SK-MEL-5 (cell line): ENCODE measurements at places on chromosomes 11 and 22. TPM values are rescaled to one million over a fixed set of nuclear protein-coding genes. Genes with fewer than 3 reads are reported as not detected.

- DNase-seq: no peak
Measured at GRCh38 chr22:30246814-30247376, 336 bp upstream of the LIF start.

DNA sequence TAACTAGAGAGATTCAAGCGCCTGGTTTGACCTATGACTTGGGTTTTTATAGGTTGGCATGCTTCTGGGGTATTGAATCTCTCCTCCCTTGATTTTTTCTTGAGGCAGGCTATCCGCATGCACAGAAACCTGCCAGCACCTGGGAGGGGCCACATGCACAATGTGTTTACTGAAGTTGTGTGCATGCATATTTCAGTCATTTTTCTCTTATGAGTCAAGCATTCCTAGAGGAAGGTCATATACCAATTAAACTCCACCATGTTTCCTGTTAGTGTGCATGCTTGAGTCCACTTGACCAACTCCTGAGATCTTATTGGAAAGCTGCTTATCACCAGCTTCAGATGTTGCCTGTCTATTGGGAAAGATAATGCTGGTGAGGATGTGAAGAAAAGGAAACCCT, 1718.4 kb downstream of the LRRC4C start:
- DNase-seq: no peak

The HORMAD2 gene
- total RNA-seq: not detected in 2 replicates

GRCh38 chr22:23062616-23063538, 7.4 kb upstream of the GNAZ start:
- no peak for DNase-seq

The TSSK2 gene
- not detected in 2 replicates for total RNA-seq

DNA sequence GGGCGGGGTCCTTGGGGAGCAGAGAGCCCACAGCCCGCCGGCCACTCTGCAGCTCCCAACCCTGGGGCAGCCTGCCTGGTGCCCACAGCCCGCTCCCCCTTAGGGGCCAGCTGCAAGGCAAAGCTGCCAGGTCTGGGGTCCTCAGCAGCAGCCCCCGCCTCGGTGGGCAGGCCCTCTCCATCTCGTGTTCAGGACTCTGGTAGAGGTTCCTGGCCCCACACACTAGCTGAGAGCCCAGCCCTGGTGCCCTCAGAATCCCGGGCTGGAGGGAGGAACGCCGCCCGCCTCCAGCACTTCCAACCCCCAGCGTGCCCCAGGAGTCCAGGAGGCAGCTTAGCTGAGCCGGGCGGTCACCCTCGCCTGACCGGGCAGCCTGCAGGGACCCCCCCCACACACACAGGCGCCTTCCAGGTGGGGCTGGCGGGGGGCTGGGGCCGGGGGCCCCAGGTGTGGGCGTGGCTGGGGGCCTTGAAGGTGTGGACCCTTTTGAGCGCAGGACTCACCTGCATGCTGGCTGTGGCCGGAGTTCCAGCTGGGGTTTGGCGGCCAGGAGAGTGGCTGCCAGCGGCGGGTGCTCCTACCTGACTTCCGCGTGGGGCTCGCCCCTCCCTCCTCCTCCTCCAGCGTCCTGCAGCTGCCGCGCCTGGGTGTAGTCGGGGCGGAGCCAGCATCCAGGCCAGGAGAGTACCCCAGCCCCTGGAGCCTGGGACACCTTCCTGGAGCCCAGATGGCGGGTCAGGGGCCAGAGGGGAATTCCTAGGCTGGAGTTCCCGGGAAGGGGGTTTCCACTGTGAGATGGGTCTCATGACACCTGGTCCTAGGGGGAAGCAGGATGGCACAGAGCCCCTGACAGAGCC, at the start of gene ANO9:
ANO9 (minus strand) TSS at position 594 of the 857 bp plus-strand sequence; CDS start at position 509, 85 bp downstream.
- no peak for DNase-seq

GRCh38 chr11:9732453-9732852, 68.6 kb downstream of the SWAP70 start:
- no peak for DNase-seq

DNA sequence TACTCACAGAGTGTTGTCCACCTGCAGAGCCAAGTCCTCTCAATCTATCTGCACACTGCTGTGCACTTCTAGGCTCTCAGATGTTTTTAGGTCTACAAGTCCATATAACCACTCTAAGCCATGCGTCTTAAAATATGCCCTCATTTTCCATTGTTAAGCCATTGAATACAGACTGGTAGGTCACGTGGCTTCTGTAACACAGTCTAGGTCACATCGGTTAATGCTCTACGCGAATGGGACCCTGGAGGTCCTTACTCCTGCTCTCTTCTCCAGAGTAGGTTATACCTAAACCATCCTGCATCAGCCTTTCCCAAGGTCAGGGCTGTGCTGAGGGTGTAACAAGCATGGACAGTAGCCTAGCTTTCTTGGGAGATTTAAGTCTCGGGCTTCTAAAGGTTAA, 819 bp downstream of the JAML start:
- DNase-seq: no peak

- no peak for DNase-seq
Measured at GRCh38 chr11:7645206-7645605, 28.1 kb downstream of the CYB5R2 start.

DNA sequence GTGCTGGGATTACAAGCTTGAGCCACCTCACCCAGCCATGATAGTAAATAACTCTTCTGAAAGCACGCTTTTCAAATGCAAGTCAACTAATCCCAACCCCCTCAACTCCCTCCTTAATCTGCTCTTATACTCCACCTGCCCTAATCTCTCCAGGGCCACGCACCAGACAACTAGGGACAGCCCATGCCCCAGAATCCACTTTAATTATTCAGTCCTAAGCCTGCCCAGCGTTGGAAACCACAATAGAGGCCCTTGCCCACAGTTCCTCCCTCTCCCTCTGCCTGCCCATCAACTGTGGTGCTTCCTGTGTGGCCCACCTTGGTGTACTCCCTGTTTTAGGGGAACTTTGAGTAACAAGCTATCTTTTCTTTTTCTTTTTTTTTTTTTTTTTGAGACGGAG, 2.7 kb upstream of the VPREB3 start:
- DNase-seq: no peak

GRCh38 chr11:121559606-121560200, 106.9 kb upstream of the SORL1-AS1 start:
- no peak for DNase-seq

- DNase-seq: no peak
Measured at GRCh38 chr11:109267293-109268095, 154.5 kb upstream of the C11orf87 start.

The SHANK2 gene
- 0.13 and 0.21 TPM in 2 replicates for total RNA-seq

The P2RX6 gene
- total RNA-seq: 1.4 and 2.7 TPM in 2 replicates

- no peak for DNase-seq
Measured at GRCh38 chr11:130141561-130142341, 17.8 kb upstream of the ST14 start.

The OR6X1 gene
- total RNA-seq: not detected in 2 replicates

DNA sequence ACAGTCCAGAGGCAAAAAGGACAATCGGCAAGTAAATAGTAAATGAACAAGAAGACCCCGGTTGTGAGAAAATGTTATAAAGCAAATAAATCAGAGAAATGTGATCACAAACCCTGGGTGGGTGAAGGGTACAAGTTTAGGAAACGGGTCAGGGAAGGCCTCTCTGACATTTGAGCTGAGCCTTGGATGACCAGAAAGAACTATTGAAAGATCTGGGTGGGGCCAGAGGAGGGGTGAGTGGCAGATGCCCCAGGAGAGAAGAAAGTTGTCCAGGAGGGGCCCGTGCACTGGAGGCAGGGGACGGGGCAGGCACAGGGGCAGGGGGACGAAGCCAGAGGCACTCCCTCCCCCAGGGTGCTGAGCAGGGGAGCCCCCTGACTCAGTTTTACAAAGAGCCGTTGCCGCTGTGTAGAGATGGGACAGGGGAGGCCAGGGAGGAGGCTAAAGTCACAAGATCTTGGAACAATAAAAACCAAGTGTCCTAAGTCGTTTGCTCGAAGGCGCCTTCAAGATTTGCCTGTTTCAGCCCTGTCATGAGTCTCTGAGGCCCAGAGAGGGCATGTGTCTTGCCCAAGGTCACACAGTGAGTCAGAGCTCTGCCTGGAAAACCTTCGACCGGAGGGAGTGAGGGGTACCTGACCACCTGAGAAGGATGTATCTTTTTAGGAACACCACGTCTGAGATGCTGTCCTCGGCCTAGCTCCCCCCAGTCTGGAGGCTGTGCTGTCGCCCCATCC, 10.8 kb upstream of the PDGFB start:
- no peak for DNase-seq

The ADAMTS15 gene
- not detected in 2 replicates for total RNA-seq

The SAA1 gene
- 0.40 TPM in 1 of 2 replicates, not detected in the other for total RNA-seq

The VPREB1 gene
- not detected in 2 replicates for total RNA-seq

- DNase-seq: no peak
Measured at GRCh38 chr11:58921778-58922390, 17.4 kb upstream of the GLYATL1 start.

- DNase-seq: no peak
Measured at GRCh38 chr11:119424775-119425174, 1.8 kb upstream of the THY1 start.

DNA sequence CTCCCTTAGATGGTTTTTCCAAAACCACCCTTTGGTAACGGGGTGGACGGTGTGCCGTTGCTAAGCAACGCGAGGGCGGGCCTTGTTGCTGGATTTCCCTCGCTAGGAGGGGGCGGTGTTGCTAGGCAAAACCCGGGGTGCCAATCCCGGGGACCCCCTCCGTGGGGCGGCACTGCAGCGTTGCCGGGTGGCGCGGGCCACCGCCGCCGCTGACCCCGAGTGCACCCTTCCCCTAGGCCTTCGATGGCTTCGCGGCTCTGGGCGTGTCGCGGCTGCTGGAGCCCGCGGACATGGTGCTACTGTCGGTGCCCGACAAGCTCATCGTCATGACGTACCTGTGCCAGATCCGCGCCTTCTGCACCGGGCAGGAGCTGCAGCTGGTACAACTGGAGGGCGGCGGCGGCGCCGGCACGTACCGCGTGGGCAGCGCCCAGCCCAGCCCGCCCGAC, 8.9 kb downstream of the EHBP1L1 start:
- no peak for DNase-seq

- no peak for DNase-seq
Measured at GRCh38 chr11:46666516-46666915, 33.9 kb downstream of the ARHGAP1 start.

The TRIM64 gene
- total RNA-seq: not detected in 2 replicates

DNA sequence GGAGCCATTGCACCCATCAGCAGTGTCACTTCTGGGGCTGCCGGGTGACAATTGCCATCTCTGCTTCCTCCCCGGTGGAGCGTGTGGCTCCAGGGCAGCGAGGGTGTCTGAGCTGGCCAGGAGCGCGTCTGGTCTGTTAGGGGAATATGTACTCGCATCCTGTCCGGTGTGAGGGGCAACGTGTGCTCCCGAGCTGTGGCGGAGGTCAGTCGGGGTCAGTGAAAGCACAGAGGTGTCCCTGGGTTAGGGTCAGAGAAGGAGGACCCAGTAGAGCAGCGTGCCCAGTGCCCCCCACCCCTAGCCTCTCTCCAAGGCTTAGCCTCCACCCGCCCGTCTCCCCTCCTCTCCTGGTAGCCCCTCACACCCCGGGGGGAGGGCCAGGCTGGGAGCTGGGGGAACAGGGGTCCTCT, 1.5 kb downstream of the CLCF1 start:
- DNase-seq: no peak

- no peak for DNase-seq
Measured at GRCh38 chr11:61783717-61784505, 8.5 kb downstream of the TMEM258 start.

DNA sequence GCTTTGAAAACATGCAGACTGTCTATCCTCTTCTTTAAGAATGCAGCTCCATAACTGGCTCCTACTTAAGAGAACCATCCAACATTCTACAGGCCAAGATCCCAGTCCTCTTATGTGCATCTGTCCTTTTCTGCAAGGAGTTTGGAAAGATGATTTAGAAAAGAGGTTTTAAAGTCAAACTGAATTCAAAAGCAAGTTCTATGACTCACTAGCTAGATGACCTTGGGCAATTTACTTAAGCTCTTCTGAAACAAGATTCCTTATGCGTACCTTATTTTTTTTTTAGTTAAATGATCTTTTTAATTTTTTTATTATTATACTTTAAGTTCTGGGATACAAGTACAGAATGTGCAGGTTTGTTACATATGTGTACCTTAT, 29.2 kb downstream of the GUCY1A2 start:
- no peak for DNase-seq

DNA sequence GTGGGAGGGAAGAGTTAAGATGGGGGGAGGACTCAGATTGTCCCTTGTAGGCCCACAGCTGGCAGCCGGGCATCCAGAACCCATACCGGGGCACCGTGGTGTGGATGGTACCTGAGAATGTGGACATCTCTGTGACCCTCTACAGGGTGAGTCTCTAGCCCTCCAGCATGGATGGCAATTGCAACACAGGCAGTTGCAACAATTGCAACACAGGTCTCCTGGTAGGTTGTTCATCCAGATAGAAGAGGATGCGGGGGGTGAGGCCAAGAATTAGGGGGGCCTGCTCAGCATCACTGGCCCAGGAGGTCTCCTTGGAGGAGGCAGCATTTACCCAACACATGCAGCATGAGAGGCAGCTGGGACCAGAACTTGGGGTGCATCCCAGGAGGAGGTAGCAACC, 3.4 kb downstream of the EHBP1L1 start:
- DNase-seq: no peak

DNA sequence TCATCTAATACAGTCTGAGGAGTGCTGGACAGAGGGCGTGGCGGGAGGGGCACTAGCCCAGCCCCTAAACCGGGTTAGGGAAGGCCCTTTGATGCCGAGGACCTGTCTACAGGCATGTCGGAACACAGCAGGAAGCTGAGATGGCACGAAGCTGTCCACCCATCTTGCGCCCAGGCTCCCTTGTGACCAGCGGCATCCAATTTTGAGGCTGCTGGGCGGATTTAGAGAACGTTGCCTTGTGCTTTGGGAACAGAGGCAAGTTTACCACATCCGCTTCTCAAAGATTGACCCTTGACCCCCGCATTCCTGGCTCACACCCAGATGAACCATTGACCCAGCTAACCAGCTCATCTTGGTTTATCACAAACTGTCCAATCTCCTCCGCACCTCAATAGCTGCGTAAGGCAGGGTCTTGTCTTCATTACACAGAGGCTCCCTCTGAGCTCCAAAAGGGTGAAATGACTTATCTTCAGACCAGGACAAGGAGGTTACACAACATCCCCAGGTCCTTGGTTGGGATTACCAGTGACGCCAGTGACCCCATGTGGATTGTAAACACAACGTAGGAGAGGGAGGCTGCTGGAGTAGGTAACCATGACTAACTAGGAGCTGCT, 4.5 kb downstream of the FAM83F start:
- DNase-seq: peak; percentile 60

The WT1 gene
- total RNA-seq: 0.35 and 0.69 TPM in 2 replicates

GRCh38 chr11:31045335-31045734, 324.2 kb downstream of the DCDC1 start:
- DNase-seq: peak; percentile 34

DNA sequence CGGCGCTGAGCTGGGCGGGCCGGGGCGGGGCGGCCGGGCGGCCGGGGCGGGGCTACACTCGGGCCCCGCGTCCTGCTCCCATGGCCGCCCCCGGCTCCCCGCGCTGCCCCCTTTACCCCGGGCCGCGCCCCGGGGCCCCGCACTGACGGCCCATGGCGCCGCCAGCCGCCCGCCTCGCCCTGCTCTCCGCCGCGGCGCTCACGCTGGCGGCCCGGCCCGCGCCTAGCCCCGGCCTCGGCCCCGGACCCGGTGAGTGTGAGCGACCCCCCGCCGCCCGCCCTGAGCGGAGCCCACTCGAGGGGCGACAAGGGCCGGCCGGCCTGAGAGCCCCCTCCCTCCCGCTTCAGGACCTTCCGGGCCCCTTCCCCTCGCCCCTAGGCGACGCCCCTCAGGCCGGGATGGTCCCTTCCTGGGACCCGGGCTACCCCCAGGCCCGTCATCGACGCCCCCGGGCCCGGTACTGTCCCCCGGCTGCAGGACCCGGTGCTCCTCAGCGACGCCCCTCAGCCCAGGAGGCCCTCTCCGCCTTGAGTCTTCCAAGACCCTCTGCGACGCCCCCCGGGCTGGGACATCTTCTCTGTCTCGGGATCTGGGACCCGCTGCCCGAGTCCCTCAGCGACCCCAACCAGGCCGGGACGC, at the start of gene KREMEN1:
KREMEN1 (plus strand) TSS at position 57 of the 639 bp plus-strand sequence; CDS start at position 153, 96 bp downstream.
- no peak for DNase-seq
